Renal cortex interstitium (tissue), 15 donors: ENCODE measurements at places on chromosomes 7 and 10.

DNA sequence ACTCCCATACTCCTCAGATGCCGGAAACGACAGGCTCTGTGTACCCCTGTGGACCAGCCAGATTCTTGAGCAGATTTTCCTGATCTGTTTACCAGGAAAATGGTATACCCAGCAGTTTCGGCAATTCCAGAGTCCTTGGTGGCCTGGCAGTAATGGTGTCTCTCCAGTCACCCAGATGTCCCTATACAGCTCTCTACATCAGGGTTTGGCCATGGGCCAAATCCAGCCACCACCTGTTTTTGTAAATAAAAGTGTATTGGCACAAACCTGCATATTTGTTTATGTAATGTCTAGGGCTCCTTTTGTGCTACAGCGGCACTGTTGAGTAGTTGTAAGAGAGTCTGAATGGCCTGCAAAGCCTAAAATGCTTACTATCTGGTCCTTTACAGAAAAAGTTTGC is 491.3 kb downstream of the RPS24 start:
- DNase-seq = no peak

- no peak for DNase-seq
Observed at GRCh38 chr10:109205929-109206585, 717.3 kb downstream of the XPNPEP1 start.

DNA sequence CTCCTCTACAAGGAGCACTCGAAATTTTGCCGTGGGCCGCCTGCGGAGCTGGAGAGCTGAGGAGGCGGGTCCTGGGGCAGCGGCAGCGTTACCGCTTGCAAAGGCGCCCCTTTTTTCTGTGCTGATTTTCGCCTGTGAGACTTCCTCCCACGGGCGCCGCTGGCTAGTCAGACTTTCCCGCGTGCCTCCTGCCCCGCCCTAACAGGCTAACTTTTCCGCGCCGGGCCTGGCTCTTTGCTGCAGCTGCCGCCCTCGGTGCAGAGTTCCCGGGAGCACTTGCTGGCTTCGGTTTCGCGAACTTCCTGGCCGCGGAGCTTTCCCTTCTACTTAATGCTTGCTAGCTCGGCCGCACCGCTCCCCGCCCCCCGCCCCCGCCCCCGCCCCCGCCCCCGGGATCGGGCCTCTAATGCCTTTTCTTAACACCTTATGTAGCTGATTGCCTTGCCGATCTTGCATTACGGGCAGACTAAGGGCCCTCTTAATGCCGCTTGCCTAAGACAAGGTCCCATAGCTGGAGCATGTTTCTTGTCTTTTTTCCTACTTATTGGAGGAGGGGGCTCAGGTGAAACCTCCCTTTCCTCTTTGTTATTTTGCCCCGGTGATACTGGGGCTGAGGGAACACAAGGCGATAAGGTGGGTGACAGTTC is 37.9 kb upstream of the RASGEF1A start:
- peak; percentile 29 for DNase-seq

DNA sequence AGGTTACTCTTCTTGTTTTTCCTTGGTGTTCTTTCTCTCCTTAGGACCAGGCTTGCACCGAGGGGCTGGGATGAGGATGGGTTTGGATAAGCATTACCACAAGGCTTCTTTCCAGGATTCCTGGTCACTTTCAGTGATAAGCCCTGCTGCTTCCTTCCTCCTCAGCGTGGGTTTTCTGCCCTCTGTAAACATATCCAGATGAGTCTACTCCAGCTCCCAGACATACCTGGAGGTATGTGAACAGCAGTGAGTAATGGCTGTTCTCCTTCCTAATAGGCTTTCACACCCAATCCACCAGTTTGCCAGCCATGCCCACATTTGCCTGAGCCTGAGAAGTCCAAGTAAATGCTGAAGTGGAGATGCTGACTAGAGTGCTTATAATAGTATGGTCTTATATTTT is 229.8 kb upstream of the YAE1 start:
- no peak for DNase-seq

- DNase-seq = no peak
Observed at GRCh38 chr7:80611353-80611752, 27.1 kb upstream of the CD36 start.

GRCh38 chr7:122352454-122352853 is 47.9 kb upstream of the FEZF1 start:
- DNase-seq = no peak

DNA sequence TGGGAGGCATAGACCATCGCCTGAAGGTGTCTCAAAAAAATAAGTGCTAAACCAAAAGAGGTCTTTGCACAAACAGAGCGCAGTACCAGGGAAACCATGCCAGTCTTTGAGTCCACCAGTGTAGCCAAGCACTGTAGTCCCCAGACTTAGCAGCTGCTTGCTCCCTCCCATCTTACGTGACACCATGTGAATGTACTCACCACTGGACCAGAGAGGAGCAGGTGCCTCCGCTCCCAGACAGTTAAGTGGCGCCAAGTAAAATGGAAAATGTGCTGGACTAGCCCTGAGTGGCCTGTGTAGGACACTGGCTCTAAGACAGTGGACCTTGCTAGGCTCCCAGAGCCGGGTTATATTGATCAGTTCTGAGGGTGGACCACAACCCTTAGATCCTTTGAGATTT is 47.7 kb upstream of the PLEKHA1 start:
- no peak for DNase-seq

- no peak for DNase-seq
Observed at GRCh38 chr7:149248777-149249176, 9.3 kb downstream of the ZNF212 start.

GRCh38 chr7:121083790-121084251 is 95.3 kb downstream of the CPED1 start:
- no peak for DNase-seq

- DNase-seq = no peak
Observed at GRCh38 chr7:631291-631711, 95.2 kb upstream of the DNAAF5 start.

DNA sequence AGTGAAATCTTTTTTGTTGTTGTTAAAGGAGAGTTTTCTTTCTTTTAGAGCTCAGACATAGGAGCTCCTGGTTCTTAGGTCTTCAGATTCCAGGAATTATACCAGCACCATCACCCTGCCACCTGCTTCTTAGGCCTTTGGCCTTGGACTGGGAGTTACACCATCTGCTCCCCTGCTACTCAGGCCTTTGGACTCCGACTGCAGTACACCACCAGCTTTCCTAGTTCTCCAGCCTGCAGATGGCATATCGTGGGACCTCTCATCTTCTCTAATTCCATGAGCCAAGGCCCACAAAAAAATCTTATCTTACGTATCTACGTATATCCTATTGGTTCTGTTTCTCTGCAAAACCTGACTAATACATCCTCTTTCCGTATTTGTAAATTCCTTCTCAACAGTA is 5.1 kb upstream of the TACC2 start:
- no peak for DNase-seq

DNA sequence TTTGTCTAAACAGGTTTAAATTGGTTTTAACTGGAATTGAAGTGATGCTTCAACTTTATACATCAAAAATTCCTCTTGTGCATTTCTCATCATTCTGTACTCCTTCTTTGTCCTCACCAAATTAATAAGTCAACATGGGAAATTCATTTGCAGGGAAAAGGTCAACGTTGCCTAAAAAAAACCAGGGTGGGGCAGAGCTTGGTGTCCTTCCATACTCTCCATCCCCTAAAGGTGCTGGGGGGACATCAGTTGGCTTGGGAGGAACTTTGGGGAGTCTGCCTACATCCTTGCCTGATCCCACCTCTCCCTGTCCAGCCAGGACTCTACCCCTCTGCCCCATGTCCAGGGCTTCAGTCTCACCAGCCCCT is 34.1 kb upstream of the SLC26A3 start:
- DNase-seq = no peak

DNA sequence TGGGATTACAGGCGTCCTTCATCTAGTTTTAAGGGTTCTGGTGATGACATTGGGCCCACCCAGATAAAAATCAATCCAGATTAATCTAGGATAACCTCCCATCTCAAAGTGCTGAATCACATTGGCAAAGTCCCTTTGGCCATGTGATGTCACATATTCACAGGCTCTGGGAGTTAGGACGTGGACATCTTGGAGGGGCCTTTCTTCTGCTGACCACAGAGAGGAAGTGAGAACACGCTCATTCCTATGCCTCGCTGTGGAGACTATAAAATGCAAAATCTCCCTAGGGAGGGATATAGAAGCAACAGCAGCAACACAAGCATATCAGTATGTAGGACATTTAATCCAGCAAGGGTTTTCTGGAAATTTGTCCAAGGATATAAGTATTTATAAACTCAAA is 266.0 kb upstream of the PITRM1 start:
- DNase-seq = no peak

- no peak for DNase-seq
Observed at GRCh38 chr7:28643188-28643569, 230.9 kb downstream of the CREB5 start.

DNA sequence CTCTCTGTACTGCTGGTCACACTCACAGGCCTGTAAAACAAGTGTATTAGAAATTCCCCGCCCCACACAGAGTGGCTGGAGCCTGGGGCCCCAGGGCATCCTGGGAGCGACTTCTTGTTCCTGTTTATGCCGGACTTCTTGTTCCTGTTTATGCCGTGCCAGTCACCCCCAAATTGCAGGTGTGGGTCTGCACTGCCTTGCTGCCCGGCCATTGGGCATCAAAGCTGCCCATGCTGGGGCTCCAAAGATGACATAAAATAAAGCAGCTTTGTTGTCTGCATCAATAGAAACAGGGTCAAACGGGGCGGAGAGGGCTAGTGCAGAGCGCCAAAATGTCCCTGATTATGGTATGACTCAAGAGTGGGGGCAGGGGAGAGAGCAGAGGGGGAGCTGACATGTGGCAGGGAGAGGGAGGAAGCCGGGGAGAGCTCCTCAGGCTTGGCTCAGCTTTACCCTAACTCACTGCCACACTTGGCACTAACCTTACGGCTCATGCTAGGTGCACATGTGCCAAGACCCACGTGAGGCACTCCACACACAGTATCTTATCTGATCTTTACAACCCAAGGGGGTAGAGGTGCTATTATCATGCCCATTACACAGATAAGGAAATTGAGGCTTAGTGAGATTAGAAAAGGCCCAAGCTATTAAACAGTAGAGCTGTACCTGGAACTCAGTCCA is 98.4 kb downstream of the PIP4K2A start:
- no peak for DNase-seq

DNA sequence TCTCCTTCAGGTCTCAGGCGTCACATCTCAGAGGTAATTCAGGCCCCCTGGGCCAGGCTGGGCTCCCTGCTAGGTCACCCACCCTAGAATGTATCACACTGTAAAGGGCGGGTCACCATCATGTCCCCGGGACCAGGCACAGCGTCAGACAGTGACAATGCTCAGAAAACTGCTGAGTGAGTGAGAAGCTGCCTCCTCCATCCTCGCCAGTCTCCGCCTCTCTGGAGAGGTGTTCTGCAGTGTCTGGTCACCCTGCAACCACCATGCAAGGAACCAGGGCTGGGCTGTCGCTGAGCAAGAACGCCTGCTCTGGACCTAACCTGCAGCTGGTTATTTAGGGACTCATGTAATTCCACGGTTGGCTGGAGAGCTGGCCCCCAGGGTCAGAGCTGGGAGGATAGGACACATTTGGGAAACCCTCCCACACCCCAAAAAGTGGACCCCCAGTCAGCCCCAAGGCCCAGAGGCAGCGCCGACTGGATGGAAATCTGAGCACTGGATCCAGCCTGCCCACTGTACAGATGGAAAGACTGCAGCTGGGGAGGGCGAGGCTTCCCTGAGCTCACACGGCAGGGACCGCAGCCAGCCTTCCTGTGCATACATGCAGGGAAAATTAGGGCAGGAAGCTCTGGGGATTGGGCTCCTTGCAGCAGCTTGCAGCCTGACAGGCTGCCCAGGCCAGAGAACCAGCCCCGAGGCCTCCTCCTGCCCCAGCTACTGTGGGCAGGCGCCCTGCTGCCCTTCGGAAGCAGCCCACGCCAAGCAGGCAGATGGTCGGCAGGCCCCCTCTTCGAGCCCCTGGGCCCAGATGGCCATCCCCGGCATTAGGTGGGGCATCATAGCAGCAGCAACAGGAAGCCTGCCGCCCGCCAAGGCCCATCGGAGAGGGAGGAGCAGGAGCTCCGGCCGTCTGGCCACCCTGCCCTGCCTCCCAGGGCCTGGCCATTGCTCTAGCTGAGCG is 105.4 kb upstream of the ZMIZ1 start:
- no peak for DNase-seq

- DNase-seq = no peak
Observed at GRCh38 chr7:113664867-113665266, 253.9 kb downstream of the PPP1R3A start.

DNA sequence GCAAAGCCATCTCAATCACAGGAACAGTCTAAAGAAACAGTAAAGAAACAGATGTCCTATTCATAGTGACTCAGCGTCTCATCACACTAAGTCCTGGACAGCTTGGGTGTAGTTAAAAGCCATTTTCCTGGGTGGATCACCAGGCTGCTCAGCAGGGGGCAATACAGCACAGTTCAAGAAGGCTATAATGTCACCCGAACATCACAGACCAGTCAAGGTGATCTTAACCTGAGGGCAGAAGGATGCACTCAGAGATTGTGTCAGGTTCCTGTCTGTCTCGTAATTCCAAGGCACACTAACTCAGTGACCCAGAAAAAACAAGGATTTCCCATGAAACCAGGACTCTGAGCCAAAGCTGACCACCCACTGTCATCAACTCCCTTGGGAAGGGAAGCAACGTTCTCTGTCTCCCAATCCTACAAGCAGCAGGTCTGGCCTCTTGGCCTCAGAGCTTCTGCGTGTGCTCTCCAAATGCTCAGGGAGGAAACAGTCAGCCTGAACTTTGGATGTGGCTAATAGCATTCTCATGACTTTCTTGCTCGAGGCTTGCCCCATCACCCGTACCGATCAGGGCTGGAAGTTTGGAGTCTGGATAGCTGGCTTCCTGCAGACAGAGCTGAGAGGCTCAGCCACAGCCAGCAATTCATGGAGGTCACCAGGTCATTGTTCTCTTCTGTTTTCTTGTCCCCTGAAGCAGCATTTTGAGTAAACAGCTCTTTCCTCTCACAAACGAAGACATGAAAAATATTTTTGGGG is 90.4 kb upstream of the FAM171A1 start:
- no peak for DNase-seq

DNA sequence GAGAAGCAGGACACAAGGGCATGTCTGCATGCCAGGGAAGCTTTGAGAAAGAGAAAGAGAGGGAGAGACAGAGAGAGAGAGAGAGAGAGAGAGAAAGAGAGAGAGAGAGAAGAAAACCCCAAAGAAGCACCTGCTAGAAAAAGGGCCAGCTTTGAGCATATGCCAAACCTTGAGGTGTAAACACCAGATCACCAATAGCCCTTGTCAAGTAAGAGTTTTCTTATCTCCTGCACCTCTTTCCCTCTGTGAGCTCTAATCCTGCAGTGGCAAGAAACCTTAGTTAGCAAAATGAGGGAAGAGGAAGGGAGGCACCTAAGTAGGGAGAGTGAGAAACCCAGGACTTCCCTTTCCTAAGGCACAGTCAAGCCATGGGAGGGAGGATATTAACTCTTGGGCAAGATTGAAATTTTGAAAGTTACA is 11.3 kb upstream of the TRDMT1 start:
- DNase-seq = no peak

GRCh38 chr10:15346440-15347141 is 24.5 kb downstream of the FAM171A1 start:
- DNase-seq = no peak

GRCh38 chr10:84029840-84030239 is 109.5 kb upstream of the GHITM start:
- no peak for DNase-seq
